ENCODE measurements at places on chromosomes 4 and X.

- DNase-seq: no peak
Observed at GRCh38 chr4:173537613-173538147, 7.7 kb upstream of the HAND2 start.

DNA sequence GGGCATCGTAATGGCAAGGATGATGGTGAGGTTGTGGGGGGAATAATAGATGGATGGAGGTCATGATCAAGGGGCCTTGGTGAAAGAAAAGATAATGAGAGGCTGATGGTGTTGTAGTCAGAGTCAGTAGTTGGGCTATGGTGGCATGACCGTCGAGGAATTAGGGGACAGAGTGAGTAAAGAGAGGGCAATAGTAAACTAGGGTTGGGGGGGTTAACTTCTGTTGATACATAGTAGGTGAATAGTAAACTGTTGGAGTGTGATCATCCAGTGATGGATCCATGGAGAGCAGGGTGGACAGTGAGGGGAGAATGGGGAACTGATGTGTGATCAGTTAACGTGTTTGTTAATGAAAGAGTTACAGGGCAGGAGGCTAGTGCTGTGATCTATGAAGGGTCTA lies 920 bp downstream of the FTSJ1 start:
- DNase-seq: no peak

GRCh38 chrX:21798677-21799219 lies 40.7 kb upstream of the MBTPS2 start:
- DNase-seq: peak; percentile 40

DNA sequence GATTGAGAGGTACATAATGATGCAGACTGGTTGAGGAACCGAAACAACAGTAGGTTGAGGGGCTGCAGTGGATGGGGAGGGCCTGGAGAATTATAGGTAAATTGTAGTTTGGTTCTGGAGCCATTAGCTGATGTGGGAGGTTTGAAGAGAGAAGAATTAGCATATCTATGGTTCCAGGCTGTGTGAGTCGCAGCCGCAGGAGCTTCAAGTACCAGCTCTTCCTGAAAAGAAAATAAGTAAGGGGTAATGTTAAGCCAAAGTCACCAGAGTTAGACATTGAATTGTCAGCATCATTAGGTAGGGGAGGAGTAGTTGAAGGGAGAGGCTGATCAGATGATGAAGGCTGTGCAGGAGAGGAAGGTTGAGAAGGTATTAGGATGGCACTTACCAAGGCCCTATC lies 29.5 kb downstream of the PF4 start:
- no peak for DNase-seq

GRCh38 chr4:54986095-54986846 lies 139.1 kb downstream of the KDR start:
- DNase-seq: no peak

- DNase-seq: no peak
Observed at GRCh38 chr4:173565281-173565680, 35.3 kb upstream of the HAND2 start.

GRCh38 chr4:165766018-165766417 lies 107.0 kb upstream of the TLL1 start:
- DNase-seq: no peak

GRCh38 chr4:60396341-60397049 lies 803.6 kb upstream of the ADGRL3 start:
- DNase-seq: no peak

DNA sequence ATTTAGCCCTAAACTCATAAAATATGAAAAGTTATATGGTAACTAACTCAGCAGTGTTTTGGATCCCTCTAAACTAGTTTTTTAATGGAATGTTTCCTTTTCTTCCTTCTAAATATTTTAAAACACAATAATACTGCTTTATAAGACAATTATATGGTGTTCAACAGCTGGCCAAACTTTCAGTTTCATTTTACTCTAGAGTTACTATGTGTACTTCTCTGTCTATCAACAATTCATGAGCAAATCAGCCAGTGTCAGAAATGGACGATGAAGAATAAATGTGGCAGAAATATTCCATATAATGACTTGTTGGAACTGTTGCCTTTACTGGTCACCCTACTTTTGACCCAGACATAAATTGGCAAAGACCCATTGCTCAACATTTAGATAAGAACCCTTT lies 64.8 kb upstream of the CXXC4 start:
- DNase-seq: no peak

DNA sequence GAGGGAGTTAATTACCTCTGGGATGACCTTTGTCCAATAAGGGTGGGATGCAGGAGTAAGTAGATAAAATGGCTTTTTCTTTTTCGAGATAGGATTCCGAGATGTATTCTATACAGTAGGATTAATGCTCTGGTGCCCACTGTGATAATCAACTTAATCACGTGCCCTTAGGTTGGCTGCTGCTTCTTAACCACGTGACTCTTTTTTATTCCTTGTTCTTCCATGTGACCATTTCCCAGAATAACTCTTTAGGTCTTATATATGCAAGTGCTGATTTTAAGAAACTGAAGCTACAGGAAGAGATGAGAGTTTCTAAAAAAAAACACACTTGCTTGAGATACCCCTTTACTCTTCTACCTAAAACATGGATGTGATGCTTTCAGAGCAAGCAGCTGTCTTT lies 1628.9 kb downstream of the PCDH7 start:
- no peak for DNase-seq

DNA sequence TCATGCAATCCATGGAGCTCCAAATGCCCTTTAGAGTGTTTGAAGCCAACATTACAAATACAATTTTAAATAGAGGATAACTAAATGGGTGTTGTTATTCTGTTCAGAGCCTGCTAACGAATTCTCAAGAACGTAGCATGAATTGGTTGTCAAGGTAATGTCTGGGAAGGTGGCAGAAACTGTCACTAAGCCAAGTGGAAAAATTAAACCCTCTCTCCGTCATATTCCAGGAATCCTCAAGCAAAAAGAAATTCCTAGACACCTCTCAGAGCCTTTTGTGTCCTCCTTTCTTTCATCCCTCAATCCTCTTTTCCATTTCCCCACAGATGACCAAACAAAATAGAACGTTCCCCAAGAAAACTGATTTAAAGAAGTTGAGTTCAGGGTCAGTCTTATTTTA lies 204.0 kb downstream of the MID1 start:
- DNase-seq: no peak

GRCh38 chrX:150907474-150907873 lies 9.0 kb upstream of the CD99L2 start:
- DNase-seq: no peak

DNA sequence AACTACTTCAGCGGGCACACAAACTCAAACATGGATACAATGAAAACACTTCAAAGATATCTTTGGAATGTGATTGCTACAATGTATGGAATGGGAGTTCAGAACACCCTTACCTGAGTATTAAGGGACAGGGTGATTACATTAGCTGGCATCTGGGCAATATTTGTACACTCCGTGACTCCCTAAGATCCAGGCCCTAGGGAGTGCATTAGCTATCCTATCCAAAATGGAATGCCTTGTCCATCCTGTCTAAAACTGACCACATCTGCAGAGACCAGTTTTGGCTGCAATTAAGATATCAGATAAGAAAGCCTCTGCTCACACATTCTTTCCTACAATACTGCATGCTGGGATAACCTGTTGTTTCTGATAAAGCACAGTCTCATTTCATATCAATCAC lies 176.6 kb upstream of the EMCN start:
- DNase-seq: no peak

DNA sequence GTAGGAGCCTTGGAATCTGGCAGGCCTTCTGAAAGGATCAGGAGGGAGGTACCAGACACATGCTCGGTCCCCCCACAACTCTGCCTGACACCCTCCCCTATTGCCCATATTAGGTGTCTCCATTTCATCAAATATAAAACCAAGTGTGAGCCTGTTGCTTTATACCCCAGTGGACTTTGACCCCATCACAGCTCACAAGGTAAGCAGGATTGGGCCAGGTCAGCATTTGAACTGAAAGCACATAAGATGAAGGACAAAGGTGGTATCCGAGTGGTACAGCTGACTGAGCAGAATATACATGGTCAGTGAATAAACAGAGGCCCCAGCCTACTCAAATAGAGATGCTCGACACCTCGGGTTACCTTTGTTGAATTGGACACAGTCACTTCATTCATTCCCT lies 20.0 kb downstream of the SLC25A43 start:
- DNase-seq: no peak

DNA sequence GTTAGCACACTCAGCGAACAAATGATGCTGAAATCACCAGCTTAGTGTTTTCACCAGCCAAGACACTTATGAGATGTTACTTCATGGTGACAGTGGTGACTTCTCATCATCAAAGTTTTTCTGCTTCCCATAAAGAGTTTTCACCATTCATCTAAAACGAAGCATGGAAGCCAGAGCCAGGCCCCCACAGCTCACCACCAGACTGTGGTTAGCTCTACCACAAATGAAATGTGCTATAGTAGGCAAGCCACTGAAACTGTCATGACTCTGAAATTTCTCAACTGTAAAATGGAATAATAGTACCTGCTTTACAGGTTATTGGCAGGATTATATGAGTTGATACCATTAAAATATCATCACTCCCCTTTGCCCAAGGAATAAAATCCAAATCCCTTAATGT lies 56.4 kb upstream of the HHIP start:
- DNase-seq: no peak

DNA sequence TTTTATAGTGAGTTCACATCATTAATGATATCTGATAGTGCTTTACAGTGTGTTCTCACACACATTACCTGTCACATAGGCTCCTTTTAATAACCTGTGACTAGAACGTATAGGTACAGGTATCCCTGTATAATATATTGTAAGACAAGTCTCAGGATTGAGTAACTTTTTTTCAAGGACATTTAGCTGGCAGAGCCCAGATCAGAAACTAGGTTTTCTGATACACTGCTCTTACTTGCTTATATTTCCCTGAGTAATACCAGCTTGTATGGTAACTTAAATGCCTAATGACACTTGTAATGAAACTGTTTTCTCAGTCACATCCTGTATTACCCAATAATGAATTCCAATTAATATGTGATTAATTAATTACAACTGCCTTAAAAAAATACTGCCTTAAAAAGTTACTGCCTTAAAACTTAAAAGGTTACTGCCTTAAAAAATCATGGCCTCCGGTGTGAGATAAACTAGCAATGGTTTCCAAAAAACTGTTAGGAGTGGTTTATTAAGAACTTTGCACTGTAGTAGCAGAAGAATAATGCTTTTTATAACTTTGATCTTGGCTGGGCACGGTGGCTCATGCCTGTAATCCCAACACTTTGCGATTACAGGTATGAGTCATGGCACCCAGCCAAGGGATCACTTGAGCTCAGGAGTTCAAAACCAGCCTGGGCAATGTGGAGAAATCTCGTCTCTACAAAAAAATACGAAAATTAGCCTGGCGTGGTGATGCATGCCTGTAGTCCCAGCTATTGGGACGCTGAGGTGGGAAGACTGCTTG lies 11.9 kb downstream of the COPS4 start:
- DNase-seq: no peak

- DNase-seq: no peak
Observed at GRCh38 chr4:120922381-120923206, at the start of gene PRDM5. TSS of gene PRDM5 (minus strand) at chr4:120922726. CDS start at chr4:120922608, 118 bp downstream.

DNA sequence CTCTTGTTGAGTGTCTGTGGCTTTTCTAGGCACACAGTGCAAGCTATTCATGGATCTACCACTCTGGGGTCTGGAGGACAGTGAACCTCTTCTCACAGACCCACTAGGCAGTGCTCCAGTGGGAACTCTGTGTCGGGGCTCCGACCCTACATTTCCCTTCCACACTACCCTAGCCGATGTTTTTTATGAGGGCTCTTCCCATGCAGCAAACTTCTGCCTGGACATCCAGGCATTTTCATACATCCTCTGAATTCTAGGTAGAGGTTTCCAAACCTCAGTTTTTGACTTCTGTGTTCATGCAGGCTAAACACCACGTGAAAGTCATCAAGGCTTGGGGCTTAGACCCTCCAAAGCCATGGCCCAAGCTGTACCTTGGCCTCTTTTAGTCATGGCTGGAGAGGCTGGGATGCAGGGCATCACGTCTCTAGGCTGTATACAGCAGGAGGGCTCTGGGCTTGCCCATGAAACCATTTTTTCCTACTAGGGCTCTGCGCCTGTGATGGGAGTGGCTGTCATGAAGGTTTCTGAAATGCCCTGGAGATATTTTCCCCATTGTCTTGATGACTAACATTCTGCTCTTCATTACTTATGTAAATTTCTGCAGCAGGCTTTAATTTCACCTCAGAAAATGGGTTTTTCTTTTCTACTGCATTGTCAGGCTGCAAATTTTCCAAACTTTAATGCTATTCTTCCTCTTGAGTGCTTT lies 249.8 kb upstream of the CPEB2 start:
- no peak for DNase-seq

- no peak for DNase-seq
Observed at GRCh38 chr4:71195924-71196323, 142.9 kb upstream of the SLC4A4 start.

- no peak for DNase-seq
Observed at GRCh38 chrX:41935832-41936231, 12.5 kb upstream of the CASK start.

DNA sequence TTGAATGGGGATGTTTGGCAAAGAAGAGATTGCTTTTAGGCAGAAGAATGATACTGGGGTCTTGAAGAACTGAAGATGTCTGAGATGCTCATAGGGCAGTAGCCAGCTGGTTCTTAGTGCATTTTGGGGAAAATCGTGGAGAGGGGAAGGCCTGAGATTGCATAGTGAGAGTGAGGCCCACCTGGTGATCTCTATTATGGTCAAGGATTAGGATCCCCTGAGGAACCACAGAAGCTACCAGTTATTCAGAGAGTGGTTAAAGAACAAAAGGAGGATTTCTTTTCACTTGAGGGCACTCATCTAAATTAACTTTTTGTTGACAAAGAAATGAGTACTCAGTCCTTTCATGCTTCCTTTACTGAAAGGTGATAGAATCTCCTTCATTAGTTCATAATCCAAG lies 271.3 kb upstream of the HAND2 start:
- no peak for DNase-seq

- no peak for DNase-seq
Observed at GRCh38 chr4:170818786-170819185, 729.0 kb upstream of the AADAT start.
